ENCODE measurements at places on chromosomes 5 and 9.

DNA sequence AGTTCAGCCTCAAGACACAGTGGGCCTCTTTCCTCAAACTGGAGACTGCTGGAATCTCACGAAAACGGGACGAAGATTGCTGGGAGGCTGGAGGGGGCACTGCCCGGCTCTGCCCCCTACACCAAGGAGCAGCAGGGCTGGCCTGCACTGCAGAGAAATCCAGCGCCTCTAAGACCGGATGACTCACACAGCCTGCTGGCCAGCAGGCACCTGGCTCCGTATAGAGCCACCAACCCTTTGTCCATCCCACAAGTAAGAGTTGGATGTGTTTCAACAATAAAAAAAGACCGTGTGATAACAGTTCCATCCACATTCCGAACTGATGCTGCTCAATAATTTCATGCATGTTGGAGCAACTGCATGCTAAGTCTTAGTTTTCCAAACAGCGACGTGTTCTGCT, 11.5 kb downstream of the CCDC127 start:
- no peak for DNase-seq

- no peak for DNase-seq
Measured at GRCh38 chr5:14411216-14411615, 170.4 kb upstream of the OTULINL start.

DNA sequence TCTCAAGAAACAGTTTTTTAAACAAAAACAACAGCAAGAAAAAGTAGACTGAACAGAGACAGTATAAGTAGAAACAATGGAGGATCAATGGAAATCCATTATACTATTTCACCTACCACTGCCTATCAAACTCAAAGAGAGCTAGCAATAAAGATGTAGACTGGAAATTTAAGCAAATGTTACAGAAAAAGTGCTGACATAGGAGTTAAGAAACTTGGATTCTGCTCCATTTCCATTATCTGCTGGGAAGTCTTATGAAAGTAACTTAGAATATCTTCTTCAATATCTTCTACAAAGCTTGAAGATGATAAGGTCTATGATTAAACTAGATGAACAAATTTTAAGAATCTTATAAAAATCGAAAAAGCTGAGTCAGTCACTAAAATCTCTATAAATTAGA, 1469.8 kb upstream of the C9orf72 start:
- no peak for DNase-seq

DNA sequence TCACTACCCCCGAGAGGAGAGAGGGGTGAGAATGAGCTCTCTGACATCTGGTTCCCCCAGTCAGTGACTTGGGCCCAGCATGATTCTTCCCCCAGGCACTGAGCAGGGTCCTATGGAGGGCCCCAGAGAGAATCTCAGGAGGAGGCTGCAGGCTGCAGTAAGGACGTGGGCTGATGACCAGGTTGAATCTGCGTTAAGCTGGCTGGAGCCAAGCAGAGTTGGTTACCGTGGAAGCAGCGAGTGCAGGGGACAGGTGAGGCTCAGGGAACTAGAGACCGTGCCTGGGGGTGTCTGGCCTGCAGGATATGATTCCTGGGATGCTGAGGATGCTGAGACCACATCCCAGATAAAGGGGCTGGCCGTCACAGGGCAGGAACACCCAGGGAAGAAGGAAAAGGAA, 314.3 kb upstream of the IRX1 start:
- DNase-seq = no peak
